NCI-H446 treated with DMSO at 0.1 percent for 48 hours (cell line): ENCODE measurements at places on chromosomes 4 and X.
A peak's percentile ranks its signal among the peaks of the same experiment; 100 is the strongest.

DNA sequence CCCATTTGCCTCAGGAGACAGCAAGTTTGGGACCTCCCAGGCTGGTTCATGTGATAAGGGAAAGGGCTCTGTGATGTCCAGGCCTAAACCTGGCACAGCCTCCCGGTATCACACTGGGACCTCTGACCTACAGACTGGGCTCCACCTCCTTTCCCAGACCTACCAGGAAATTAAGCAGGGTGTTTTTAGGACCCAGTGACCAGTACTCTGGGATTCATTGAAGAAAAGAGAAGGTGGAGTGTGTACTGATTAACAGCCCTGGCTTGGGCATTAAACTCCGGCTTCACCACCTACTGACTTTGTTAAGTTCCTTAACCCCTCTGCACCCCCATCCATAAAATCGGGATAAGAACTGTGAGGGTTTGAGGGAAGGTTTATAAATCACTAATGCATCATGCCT is 28.6 kb downstream of the ASB9 start:
- DNase-seq, result no peak

DNA sequence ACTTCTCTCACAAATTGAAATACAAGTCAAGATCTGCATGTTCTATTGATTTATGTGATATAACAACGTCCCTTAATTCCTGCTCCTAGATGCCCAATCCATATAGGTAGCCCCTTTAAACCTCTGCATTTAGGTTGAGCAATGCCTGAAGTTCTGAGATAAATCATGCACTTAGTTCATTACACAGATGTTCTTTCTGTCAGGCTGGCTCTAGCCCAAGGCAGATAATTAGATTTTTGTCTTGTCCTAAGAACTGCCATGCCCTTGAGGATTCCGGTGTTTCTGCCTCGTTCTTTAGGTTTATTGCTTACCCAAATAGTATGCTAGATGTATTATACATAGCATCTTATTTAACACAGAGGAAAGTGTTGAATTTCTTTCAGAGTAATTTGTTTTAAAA is 143.1 kb downstream of the TRAM1L1 start:
- DNase-seq, result peak; percentile 33

DNA sequence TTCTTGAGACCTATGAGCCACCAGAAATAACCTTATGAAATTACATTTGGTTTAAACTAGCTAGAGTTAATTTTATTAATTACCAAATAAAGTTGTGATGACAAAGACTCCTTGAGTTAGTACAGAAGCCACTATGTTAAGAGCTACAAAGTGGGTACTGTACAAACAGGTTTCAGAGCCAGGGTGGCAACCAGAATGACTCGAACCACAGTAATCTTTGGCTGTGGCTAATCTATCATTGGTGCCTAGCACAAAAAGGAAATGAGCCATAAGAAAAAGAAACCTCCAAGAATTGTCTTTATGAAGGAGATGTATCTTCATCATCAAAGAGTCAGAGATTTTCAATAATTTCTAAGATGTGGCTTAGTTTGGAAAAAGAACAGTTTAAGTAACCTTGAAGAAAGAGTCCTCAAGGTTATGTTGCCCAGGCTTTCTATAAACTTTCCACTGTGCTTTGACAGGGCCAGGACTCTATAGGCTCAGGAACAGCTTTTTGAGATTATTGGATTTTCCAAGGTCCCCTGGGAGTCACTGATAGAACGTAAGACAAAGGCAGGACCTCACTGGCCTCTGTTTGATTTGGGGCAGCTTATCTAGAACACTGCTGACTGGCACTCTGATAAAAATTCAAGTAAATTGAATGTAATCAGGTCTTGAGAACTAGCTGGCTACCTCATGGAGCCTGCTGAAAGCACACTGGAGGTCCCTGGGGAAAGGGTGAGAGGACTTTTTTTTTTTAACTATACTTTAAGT is 777.7 kb downstream of the STIM2 start:
- no peak for DNase-seq

- DNase-seq, result no peak
Observed at GRCh38 chr4:70399319-70399718, 1.6 kb downstream of the OPRPN start.

DNA sequence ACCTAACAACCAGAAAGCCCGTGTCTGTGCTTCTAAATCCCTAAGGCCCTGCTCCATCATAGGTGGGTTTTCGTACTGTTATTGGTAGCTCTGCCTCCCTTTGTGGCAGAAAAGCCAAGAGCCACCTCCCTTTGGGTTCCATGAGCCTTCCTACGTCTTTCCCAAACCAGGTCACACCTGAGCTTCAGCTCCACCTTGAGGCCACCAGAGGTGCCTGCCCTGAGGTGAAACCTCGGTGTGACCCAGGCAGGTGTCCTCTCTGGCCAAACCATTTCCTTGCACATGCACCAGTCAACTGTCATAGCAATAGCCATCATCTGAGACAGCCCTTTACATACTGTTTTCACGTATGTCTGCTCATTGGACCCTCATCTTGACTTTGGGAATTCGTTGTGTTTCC is 188.0 kb upstream of the RBPJ start:
- DNase-seq, result no peak

GRCh38 chr4:173214661-173215060 is 46.0 kb downstream of the GALNT7 start:
- peak; percentile 73 for DNase-seq

- DNase-seq, result no peak
Observed at GRCh38 chrX:130086447-130087206, 23.7 kb downstream of the ELF4 start.

DNA sequence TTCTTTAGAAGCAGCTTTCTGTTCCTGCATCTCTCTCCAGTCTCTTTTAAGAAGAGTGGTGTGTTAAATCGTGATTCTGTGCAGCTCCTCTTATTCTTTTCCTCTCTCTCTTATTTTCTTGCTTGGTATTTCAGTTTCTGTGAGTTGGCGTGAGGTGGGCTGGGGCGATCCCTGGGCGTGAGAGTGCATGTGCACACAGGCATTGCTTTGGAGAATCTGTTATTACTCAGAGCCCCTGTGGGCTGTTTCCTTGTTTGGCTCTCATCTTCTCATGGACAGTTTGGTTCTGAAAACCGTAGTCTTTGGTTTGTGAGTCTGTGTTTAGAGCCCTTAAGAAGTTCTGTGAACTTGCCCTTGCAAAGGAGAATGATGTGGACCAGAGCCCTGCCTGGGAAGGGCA is 97.2 kb upstream of the CLNK start:
- DNase-seq, result no peak

GRCh38 chr4:76276813-76277212 is 25.3 kb downstream of the FAM47E start:
- no peak for DNase-seq

DNA sequence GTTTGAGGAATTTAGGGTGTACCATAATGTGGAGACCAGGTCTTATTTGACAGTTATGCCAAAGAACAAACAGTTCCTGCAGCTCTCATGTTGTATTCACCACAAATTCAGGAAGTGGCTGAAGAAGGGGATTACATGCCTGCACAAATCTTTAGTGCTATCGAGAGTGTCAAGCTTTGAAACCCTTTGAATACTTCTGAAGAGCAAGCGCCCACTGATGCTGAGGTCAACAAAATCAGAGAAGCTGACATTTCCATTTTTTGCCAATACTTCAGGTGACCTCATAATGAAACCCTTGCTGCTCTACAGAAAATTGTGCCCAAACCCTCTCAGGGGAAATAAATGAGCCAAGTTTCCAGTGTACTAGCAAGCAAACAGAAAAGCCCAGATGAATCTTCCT is 28.4 kb downstream of the PAK3 start:
- DNase-seq, result no peak

DNA sequence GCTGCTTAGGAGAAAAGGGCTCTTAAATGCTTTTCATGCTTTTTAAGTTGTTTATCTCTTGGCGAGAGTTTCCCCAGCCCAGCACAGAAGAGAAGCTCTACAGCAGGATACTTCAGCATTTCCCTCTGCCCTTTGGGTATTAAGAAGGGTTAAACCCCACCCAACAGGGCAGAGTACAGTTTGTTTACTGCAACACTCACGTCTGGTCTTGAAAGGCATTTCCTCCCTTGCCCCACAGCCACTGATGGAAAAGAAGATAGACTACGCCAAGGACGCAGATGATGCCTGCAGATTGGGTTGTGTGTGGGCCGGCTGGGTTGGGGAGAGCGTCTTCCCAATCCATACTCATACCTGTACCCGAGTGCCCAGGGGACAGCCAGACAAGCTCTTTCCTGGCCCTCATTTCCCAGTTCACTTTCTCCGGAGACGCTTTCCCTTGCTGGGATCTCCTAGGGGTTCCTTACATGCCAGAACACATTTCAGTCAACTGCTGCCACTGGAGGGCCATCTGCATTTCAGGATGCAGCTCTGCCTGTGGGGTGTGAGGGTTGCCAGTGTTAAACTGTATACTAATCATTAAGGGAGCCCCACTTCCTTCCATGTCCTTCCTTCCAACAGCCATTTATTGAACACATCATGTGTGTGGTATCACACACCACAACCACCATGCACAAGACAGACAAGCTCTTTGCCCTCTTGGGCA is 96.5 kb upstream of the DHX15 start:
- no peak for DNase-seq

DNA sequence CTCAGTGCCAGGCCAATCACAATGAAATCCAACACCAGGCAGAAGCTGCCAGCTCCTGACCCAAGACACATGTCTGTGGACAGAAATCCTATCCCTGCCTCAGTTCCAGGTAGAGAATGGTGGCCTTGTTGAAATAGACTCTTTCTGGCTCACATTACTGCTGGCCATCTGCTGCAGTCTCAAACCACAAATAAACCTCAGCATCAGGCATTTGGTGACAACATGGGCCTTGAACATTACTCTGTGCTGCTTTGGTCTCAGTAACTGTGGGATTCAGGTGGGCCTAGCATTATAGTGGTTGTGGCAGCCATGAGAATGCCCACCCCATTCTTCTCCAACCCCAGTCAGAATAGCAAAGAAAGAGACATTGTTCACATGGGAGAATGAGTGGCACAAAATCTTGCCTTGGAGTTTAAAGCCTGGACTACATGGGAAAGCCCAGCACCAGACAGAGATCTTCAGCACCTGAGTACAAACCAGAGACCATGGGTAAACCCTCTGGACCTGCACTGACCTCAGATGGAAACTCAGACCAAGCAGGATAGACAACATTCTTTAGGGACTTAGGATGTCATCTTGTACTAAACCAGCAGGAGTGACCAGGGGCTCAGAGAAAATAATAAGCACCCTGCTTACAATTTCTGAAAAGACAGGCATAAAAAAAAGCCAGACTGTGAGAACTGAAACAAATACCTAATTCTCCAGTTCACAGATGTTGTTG is 50.4 kb upstream of the TRAM1L1 start:
- DNase-seq, result peak; percentile 56

DNA sequence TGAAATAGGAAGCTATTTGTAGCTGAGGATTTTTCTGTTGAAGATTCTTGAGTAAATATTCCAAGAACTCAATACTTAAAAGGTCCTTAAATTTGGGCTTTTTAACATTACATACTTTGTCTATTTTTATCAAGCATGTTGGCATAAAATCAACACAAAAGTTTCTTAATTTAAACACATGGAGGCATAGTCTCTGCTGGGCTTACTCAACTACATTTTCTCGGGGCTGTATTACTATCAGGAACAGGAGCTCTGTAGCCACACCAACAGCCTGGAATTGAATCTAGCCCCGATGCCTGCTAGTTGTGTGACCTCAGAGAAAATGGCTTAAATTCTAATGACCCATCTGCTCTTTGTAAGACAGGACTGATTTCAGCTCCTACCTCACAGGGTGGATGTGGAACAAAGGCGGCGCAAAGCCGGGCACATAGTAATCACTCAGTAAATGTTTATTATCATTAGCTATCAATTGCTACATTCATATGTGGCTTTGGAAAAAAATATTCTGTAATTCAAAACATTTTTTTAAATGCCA is 207.0 kb downstream of the NSUN7 start:
- DNase-seq, result no peak

DNA sequence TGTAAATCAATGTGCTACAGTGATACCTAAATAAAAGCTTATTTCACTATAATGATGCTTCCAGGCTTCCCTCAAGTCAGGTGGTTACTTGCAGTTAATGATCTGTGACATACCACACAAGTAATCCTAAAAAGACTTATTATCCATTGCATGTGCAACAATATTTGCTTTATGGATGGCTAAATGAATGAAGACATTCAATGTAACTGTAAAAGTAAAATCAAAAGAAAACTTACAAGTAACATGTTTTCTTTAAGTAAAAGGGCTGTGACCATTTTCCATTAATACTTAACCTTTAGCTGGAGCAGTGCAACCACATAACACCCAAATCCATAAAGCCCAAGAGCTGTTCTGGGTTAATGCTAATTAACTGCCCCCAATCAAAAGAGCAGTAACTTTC is 42.6 kb downstream of the RAB28 start:
- DNase-seq, result no peak

GRCh38 chr4:76615999-76616398 is 181.0 kb downstream of the SHROOM3 start:
- no peak for DNase-seq

GRCh38 chr4:184472614-184473498 is 1.5 kb downstream of the IRF2 start:
- no peak for DNase-seq

DNA sequence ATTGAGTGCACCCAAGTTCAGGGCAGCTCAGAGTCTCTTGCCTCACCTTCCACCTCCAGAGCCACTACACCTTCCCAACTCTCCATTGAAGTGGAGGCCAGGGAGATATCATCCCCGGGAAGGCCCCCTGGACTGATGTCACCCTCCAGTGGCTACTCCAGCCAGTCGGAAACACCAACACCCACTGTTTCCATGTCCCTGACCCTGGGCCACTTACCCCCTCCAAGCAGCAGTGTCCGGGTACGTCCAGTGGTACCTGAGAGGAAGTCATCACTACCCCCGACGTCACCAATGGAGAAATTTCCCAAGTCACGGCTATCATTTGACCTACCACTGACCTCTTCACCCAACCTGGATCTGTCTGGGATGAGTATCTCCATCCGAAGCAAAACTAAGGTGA is 7.8 kb upstream of the RTL5 start:
- DNase-seq, result no peak

- DNase-seq, result no peak
Observed at GRCh38 chr4:129645461-129645860, 549.5 kb downstream of the C4orf33 start.

GRCh38 chrX:20393944-20394343 is 127.2 kb upstream of the RPS6KA3 start:
- DNase-seq, result no peak

DNA sequence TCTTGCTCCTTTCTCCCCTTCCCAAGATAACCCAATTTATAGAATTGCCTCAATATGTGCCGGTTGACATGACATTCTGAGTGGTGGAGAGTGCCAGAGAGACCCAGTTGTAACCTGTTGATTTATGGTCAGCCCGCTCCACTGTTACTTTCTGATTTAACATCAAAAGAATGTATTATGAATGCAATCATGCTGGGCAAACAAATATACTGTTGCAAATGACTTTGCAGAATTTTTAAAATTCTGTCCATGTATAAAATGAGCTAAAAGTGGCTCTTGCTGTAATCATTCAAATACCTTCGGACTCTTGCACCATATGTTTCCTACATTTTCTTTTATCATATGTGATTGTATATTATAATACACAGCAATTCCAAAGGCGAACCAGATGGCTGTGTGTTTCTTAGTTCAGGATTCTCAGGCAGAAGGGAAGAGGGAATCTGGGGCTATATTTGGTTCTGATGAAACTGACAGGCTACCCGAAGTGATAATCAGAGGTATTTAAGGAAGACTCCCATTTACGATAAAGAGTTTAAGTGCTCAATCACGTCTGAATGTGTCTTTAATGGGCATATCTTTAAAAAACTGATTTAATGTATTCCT is 131.7 kb downstream of the CLCN4 start:
- no peak for DNase-seq

- DNase-seq, result no peak
Observed at GRCh38 chr4:155010376-155010775, 198.1 kb upstream of the NPY2R start.
